ENCODE measurements at places on chromosomes 11 and 22.

DNA sequence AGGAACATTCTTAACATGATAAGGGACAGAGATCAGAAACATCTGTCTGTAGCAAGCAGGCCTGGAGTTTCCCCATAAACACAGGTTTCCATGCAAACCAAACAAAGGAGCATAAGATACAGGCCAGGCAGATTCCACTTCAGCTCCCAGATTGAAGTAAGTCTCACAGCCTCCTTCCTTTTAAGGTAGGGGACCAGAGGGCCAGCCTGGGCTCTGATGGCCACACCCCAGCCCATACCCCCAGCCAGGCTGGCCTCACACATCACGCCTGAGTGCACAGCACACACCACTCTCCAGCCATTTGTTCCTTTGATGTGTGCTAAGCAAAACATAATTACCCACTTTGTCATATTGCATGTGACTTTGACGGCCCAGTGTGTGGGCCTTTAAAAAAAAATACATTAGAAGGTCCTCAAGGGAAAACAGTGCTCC lies 518.7 kb downstream of the NTM start:
- no peak for DNase-seq

- DNase-seq: no peak
Observed at GRCh38 chr11:2549080-2549479, 104.3 kb downstream of the KCNQ1 start.

DNA sequence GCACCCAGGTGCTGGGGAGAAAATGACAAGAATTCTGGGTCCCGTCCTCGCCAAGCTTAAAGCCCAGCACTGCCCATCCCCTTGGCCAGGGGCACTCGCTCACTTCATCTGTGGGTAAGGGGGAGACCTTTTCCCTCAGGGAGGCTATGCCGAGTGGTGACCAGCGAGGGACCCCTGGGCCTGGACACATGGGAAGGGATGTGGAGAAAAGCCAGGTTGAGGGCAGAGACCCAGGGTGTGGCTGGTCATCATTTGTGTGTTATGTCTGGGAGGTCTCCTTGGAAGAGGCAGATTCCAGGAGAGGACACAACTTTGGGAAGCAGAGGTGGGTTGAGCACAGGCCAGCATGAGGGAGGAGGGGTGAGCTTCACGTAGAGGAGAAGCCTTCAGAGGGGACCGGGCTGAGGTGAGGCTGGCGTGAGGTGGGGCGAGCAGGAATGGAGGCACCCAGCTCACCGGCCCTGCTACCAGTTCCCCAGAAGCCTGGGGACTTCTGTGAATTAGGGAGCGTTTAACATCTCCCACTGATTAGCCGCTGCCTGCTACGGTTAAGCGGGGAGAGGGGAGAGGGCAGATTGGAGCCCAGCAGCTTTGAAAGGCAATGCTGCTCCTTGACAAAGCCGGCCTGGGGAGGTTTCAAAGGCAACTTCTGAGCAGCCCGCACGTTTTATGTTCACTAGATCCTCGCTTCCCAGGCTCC lies 25.8 kb upstream of the NECTIN1 start:
- DNase-seq: no peak

- no peak for DNase-seq
Observed at GRCh38 chr11:78938971-78939370, 364.3 kb upstream of the NARS2 start.

GRCh38 chr11:116885951-116886655 lies 48.7 kb upstream of the APOA1 start:
- no peak for DNase-seq

- no peak for DNase-seq
Observed at GRCh38 chr11:124612045-124612444, 817 bp downstream of the PANX3 start.

DNA sequence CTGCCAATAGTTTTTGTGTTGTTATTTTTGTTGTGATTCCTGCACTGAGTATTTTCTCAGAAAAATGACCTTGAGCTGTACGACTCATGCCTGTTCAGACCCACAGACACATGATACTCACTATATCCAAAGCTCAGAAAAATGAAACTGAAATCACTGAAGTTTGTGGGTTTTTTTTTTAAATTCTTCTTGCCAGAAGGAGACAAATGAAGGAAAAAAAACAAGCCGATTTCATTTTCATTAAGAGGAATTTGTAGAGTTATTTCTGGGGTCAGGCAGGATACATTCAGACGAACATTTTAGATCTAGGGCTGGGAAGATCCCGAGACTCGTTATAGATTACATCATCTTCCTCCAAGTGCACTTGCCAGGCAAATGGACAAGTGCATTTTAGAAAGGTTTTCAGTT lies 60.4 kb downstream of the BMAL1 start:
- no peak for DNase-seq

Measured in esophagus muscularis mucosa (tissue), 4 donors.